ENCODE measurements at places on chromosomes 16 and 17. TPM values are rescaled to one million over a fixed set of nuclear protein-coding genes. Genes with fewer than 3 reads are reported as not detected.

RAC3 gene
- total RNA-seq: 25.3 TPM

TMEM92 gene
- total RNA-seq: not detected

SLC16A5 gene
- 12.3 TPM for total RNA-seq

AXIN2 gene
- total RNA-seq: 0.97 TPM

OR1A1 gene
- total RNA-seq: not detected

HSBP1 gene
- 34.4 TPM for total RNA-seq

OR2C1 gene
- 0.14 TPM for total RNA-seq

KRT23 gene
- total RNA-seq: 0.28 TPM

ARHGAP44 gene
- total RNA-seq: 1.2 TPM

CDRT15L2 gene
- not detected for total RNA-seq

KRTAP4-4 gene
- total RNA-seq: not detected

KRT31 gene
- not detected for total RNA-seq

MMP15 gene
- 14.8 TPM for total RNA-seq

FUS gene
- total RNA-seq: 65.8 TPM

ARL5C gene
- not detected for total RNA-seq
